HuH-7.5 (cell line): ENCODE measurements at places on chromosomes 12 and 14.
A peak's percentile ranks its signal among the peaks of the same experiment; 100 is the strongest.

GRCh38 chr14:97718886-97719442, 921.8 kb downstream of the VRK1 start:
- no peak for DNase-seq

- no peak for DNase-seq
Observed at GRCh38 chr14:85233756-85234155, 296.2 kb upstream of the FLRT2 start.

GRCh38 chr12:45727980-45728629, 1.4 kb upstream of the ARID2 start:
- peak; percentile 21 for DNase-seq

- DNase-seq, result no peak
Observed at GRCh38 chr12:58601529-58601928, 318.8 kb downstream of the LRIG3 start.

GRCh38 chr14:41860586-41860985, 253.9 kb downstream of the LRFN5 start:
- no peak for DNase-seq

GRCh38 chr14:68377006-68377405, 415.9 kb downstream of the ZFP36L1 start:
- no peak for DNase-seq

DNA sequence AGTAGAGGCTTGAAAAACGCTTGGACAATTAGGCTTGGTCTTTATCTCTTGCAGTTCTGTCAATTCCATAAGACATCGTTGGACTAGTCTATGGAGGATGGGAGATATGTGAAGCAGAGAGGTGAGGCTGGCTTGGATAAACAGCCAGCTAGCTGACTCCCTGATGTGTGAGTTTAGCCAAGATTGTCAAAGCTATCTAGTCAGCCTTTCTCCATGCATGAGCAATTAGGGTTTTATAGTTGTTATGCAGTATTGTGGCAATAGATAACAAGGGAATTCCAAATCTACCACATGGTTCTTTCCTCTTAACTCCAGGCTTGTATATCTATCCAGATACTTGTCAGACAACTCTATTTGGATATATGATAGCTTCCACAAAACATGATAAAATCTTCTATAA, 153.6 kb upstream of the NRXN3 start:
- DNase-seq, result no peak

DNA sequence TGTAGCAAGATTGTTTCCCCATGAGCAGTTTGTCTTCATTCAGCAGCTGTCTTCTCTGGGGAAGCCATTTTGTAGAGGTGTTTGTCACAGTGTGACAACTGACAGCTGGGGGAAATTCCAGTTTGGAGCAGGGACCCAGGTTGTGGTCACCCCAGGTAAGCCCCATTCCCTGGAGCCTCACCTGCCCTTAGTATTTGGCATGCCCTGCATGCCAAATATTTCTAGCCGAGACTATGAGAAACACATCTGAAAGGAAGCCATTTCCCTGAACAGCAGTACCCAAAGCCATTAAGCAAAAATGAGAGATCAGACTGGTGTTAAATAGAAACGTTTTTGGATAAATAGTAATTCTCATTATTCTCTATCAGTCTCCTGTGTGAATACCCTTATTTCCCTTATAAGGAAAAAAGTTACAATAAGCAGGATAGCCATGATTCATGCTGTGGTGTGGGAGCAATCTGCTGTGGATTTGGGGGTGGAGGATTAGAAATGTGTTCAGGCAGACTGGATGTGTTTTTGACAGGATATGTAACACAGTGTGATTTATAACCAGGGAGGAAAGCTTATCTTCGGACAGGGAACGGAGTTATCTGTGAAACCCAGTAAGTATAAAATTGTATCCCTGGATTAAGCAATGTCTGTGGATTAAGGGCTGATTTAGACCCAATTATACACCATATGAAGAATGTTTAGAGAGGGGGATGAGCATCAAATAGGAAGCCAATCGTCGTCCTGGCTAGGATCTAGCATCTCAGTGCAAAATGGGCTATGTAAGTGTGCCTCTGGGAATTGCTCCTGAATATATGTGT, 68.9 kb downstream of the DAD1 start:
- DNase-seq, result no peak

DNA sequence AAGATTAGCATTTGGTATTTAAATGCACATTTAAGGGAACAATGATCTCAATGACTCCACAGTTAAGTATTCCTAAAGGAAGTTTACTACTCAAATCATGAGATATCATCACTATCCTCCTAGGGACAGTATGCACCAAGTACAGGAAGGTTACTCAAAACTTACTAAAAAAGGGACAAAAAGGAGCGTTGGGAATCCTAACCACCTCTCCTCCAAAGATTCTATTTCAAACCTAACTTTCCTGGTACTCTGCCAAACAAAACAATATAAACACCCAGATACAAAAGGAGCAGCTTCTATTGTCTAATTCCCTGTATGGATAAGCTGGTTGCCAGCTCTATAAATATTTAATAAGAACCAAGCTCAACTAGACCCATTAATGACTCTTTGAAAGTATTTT, 377.7 kb downstream of the NUAK1 start:
- DNase-seq, result no peak

DNA sequence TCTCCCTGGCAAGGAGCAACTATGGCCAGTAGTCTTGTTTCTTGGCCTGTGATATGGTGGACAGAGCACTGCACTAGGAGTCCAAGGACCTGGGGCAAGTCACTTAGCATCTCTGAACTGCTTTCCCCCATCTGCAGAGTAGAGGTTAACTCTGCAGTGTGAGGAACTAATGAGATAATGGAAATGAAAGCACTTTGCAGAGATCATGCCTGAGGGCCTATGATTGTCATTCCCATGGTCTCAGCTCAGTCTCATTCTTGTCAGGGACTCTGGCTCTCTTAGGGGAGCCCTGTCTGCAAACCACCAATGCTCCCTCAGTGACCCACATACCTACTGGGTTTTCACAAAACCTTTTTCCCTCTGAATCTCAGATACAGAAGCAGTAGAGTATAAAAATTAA, 6.5 kb upstream of the PNMA1 start:
- DNase-seq, result no peak

DNA sequence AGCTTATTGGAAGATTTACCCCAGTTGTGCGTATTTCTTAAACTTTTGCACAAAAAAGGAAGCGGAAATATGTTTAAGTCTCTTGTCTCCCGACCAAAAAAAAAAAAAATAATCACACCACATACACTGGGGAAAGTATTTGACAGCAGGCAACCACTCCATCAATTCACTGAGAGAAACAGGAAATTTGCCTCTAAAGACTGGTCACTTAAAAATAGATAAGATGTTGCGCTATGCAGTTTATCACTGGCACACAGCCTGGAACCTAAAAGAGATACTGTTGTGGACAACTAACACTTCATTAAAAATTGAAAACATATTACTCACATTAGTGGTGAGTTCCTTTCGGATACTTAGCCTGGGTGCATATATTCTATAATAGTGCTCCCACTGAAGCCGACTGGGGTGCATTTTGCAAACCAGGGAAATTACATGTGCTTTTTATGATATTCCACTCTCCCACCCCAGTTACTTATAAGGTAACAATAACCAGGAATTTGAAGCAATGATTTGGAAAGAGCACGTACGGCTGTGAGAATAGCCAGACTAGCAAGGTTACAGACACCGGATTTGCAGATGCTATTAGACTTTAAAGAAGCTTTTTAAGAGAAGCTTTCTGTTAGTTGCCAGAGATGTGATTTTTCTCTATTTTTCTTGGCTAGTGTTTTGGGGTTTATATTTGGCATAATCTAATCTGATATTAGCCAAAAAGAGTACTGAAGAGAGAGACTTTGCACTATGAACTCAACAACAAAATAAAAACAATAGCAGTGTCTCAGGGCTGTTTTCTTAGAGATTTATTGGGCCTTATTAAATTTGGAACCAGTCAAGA, 311.5 kb downstream of the NOVA1 start:
- no peak for DNase-seq

DNA sequence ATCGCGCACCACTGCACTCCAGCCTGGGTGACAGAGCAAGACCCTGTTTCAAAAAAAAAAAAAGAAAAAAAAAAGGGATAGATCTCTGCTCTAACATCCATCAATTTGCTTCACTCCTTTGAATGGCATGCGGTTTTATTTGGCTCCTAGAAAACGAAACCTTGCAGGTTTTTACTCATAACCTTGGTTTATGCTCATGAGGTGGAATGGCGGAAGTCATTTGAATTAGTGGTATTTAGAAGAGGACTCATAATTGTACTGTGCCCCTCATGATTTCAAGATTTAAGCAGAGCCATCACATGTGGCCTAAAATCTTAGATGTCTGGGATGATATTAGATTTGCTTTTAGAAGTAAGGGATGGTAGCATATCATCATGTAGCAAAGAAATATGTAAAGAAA, 29.4 kb downstream of the RBMS2 start:
- no peak for DNase-seq

GRCh38 chr14:58171090-58171489, 19.1 kb upstream of the ARMH4 start:
- DNase-seq, result peak; percentile 89

- DNase-seq, result no peak
Observed at GRCh38 chr12:78271546-78271945, 440.9 kb downstream of the NAV3 start.

DNA sequence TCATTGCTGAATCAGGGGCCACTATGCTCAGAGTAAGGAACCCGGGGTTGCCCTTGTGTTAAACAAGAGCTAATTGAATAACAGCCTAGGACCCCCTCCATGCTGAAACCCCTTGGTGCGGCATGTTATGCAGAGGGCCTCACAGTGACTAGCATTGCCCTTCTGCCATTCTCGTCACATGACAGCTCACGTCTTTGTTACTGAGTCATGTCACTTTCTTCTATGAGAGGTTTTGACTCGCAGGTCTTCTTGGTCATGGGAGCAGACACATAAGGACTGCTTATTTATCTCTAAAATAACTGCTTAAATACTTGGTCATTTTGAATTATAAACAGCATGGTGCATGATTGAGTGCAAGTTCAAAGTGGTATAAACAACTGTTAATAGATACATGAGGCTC, 24.9 kb downstream of the TCTN1 start:
- DNase-seq, result no peak

- DNase-seq, result no peak
Observed at GRCh38 chr12:130509454-130509853, 171.8 kb downstream of the PIWIL1 start.

- DNase-seq, result no peak
Observed at GRCh38 chr14:103763730-103764488, 48.3 kb downstream of the ZFYVE21 start.

GRCh38 chr12:109650808-109651207, 62.8 kb upstream of the FAM222A start:
- DNase-seq, result no peak

DNA sequence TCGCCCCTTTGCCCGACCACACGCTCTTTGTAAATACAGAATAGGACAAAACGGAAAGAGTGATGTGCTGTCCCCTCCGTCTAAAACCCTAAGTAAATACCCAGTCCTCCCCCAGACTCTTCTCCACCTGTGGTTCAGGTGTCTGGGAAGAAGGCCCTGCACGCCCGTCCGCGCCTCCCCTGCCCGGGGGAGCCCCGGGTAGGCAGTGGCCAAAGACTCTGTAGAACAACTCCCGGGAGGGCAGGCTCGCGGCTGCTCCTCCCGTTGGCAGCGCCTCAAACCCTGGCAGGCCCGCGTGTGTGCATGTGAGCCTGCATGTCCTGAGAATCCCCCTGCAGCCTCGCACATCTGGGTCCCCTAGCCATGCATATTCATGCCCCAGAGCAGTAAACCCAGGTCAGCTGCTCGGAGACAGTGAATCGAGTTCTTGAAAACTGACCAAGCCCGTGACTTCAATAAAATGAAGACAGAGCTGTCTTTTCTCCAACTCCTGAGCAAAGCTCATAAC, 165.8 kb downstream of the MON2 start:
- peak; percentile 67 for DNase-seq
